ENCODE measurements at places on chromosomes 3 and 15.

DNA sequence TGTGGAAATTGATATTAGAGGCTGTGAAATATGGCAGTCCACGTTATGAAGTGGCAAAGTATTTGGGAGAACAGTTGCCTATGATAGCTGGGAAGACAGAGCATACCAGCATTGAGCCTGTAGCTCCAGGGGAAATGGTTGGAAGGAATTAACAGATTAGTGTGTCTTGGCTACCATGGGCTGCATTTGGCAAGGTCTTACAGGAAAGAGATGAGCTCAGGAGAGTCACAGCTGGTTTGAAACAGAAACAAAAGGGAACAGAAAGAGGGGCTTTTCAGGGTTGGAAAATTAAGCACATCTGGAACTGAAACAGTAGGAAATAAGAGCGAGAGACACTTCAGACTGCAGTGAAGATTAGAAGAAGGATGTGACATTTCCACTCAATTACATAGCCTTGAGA is 141.7 kb downstream of the FBLN2 start:
- no peak for DNase-seq

GRCh38 chr3:82137861-82138260 is 376.4 kb upstream of the GBE1 start:
- DNase-seq, result no peak

- no peak for DNase-seq
Observed at GRCh38 chr15:97729270-97729669, 231.2 kb upstream of the ARRDC4 start.

DNA sequence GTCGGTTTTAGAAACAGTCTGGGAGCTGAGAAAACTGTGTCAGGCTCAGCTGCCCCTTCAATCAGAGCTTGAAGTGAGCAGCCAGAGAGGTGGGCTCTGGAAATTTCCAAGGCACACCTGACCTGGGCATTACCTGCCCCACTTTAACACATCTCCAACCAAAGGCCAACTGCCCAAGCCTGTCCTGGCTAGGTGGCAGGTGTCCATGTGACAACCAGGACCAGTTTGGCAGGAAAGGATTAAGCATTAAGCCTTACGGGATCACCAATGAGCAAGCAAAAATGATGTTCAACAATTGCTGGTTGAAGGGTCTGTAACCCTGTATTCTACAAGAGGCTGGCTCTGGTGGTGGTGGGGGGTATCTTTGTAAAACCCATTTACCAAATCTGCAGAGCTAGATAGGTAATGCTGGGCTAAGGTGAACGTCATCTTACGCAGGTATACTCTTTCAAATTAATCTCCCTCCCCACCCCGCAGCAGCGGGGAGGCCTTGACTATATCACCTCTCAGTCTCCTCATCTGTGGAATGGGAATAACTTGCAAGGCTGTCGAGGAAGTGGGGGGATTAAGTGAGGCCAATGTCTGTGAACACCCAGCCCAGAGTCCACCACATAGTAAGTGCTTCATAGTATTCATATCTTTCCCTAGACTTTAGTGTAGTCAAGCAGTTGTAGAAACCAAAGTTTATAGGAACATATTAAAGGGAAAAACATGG is 183.2 kb downstream of the MEGF11 start:
- DNase-seq, result no peak

GRCh38 chr15:42931702-42932486 is 11.3 kb upstream of the TTBK2 start:
- DNase-seq, result no peak

GRCh38 chr3:142279965-142280590 is 54.7 kb upstream of the GK5 start:
- DNase-seq, result peak; percentile 83

DNA sequence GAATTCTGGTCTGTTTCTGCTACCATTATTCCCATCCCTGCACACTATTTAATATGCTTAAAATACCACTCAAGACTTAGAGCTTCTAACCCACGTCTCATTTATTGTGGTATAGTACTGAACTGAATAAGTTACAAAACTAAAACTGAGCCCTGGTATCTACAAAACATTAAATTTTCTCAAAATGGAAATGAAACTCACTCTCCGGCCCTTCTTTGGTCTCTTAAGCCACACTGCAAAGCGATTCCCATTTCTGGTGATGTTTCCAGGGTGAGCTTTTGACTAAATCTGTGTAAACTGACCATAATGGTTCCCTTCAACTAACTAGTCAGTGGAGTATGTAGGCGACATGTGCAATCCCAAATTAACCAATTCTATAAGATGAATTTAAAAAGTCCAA is 18.6 kb downstream of the KPNA4 start:
- DNase-seq, result no peak

- no peak for DNase-seq
Observed at GRCh38 chr3:31581660-31582059, 48.9 kb downstream of the STT3B start.

- DNase-seq, result no peak
Observed at GRCh38 chr15:30008156-30008555, 74.6 kb upstream of the GOLGA8J start.

- peak; percentile 51 for DNase-seq
Observed at GRCh38 chr3:111998636-111999483, at the start of gene TAGLN3. TSS of gene TAGLN3 (plus strand) at chr3:111998922. CDS start at chr3:111999423, 501 bp downstream.

DNA sequence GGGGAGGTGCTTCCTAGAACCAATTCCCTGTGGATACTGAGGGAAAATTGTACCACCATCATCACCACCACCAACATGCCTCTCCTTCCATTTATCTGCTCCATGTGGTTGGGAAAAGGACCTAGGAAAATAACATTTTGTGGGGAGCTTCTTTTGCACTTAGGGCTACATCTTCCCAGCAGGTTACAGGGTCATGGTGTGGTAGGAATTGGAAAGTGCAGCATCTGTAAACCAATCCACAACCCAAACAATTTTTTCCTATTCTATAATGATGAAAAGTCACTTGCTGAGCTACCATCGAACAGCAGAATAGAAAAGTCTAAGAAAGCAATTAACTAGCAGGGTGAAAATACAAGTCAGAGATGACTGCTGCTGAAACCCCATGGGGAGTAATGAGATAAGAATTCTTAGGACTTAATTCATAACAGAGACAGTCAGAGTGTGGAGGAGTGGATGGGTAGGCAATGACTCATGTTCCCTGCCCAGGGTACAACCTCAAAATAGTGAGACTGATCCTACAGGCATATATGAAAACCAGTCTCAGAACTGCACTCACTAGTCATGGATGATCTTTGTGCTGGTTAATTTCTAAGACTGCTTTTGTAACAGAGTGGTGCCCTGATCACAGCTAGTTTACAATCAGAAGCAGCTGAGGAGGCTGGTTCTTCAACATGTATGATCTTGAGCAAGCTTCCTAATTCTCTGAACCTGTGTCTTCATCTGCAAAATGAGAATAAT is 38.1 kb upstream of the LEKR1 start:
- no peak for DNase-seq

- no peak for DNase-seq
Observed at GRCh38 chr3:46542344-46542743, 23.8 kb downstream of the LRRC2 start.

DNA sequence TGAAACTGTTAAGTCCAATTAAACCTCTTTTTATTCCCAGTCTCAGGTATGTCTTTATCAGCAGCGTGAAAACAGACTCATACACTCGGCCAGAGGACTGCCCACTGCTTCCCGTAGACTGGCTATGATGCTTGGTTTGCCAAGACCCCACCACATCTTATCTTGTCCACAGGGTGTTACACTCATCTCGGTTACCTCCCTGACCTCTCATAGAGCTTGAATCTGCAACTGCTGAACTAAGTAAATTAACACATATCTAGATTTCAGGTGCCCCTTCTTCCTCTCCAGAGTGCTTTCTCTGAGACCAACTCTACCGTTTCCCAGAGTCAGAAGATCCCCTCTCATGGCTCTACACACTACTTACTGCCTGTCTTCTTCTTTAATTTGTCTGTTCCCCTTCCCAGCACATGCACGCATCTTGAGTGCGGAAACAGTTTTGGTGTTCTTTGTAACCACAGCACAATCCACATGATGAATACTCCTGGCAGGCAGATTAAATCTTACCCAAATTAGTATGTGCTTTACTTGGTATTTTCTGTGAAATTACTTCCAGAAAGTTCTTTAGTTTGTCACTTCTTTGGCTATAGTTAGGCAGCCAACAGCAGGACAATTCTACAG is 49.7 kb downstream of the CD200 start:
- no peak for DNase-seq

DNA sequence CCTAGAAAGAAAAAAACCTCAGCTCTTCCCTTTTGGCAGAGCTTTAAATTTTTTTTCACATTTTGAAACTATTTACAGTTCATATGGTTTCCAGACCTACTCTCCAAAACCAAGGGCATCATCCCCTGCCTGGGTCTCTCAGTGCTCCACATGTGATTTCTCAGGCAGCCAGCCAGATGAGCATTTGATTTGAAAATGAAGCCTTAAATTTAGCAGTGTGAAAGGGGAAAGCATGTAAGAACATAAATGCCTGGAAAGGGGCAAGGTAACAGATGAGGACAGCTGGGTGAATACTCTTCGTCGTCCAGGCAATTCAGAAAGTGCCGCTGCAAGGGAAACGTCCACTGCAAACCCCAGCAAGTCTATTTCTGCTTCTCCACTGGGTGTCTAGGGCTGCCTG is 94.8 kb downstream of the ATP8B4 start:
- DNase-seq, result no peak

DNA sequence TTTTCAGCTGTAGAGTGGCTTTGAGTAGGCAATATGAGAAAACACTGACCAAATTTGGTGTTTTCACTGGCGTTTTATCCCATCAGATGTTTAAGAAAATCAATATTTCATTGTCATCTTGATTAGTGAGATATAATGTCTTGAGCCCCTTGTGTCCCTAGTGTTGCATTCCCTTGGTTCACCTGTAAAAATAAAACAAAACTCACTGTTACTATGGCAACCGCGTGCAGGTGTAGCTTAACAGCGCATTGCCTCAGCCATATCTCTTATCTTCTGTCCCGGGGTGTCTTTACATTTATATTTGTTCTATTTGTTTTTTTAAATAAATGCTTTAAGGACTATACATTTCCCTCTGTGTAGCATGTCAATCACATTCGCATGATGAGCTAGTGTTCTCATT is 551.6 kb downstream of the ZIC1 start:
- DNase-seq, result no peak

- DNase-seq, result no peak
Observed at GRCh38 chr15:20644896-20645295, 103.3 kb upstream of the GOLGA6L6 start.

DNA sequence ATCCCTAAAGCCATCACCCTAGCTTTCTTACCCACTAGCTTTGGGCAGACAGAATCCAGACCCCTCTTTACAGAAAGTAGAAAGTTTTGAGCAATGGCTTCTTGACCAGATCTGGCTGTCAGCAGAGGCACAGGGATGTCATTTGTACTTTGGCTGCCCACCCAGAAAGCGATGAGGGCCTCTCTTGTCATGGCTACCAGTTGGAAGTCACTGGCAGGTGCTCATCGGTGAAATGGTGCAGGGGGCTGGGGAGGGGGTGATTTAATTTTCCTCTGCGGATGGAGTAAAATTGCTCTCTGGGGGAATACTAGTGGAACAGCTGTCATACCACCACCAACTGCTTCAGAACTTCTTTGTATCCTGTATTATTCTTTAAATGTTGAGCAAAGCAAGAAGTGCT is 393.7 kb downstream of the LSAMP start:
- no peak for DNase-seq

Measured in MM.1S (cell line).